Activated CD4-positive, alpha-beta T cell treated with anti-CD3 and anti-CD28 coated beads, Interleukin-2, amount 10 ng/mL, durations not matched to agents 24 days and 14 days (primary cell): ENCODE measurements at places on chromosomes 13 and 19.

GRCh38 chr13:22874839-22875238 is 305.9 kb upstream of the SGCG start:
- DNase-seq: no peak

DNA sequence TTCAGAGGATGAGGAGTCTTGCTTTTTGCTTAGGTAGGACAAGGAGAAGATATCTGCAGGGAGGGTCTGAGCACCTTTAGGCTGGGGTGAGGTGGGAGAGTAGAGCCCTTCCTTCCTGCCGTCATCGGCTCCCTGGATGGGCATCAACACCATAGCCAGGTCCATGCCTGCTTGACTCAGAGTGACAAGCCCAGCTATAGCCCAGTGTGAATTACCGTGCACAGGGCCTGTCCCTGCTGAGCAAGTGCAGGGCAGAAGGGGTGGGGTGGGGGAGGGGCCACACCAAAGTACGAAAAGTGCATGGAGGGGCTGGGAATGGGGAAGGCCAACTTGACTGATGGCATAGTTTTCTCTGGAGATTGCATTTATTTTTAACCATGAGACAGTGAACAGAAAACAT is 30.3 kb upstream of the RNF113B start:
- DNase-seq: no peak

DNA sequence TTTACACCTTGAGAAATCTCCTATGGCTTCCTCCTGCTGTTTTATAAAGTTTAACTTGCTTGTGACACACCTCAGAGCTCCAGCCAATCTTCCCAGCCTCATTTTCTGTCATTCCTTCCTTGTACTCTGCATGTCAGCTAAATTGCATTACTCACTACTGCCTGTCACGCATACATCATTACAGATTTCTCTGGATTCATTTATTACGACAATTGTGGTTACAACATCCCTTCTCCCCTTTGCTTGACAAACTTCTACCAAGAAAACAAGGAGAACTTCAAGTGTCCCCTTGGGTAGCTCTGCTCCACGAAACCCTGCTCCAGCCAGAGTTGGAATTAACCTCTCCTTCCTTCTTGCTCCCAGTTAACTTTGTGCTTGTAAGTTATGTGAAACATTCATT is 22.0 kb upstream of the GPR18 start:
- peak; percentile 51 for DNase-seq

DNA sequence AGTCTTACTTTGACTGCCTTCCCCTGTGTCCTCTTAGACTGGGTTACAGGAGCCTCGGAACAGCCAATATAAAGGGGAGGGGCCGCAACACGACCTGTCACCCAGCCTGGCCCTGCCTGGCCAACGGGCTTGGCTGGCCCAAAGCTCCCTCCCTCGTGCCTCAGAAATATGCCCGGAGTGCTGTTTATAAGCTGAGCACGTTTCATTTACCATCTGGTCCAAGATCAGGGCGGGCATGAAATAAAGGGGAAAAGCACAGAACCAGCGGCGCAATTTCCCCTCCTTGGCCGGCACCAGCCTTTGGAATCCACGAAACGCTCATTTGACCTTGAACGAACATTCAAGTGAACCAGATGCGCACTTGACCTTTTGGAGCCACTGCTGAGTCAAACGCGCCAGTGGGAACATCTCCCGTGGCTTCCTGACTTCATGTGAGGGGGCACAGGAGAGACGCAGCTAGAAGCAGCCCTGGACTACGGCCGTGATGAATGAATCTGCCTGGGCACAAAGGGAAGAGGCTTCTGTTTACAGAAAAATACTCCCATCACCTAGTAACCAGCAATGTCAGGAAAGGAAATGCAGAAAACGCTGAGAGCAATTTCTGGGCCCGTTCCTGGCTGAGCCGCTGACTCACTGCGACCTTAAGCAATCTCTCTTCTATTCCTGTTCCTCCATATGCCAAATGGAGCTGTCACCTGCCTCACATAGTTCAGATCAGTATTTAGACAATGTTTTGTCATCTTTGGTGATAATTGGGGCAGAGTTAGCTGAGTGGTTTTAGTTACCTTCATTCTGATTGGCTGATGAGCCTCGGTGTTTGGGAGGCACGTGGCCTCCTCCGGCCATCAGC is 53.3 kb downstream of the RFX2 start:
- DNase-seq: no peak

- DNase-seq: peak; percentile 81
Measured at GRCh38 chr19:48962029-48962848, 2.9 kb upstream of the FTL start.

DNA sequence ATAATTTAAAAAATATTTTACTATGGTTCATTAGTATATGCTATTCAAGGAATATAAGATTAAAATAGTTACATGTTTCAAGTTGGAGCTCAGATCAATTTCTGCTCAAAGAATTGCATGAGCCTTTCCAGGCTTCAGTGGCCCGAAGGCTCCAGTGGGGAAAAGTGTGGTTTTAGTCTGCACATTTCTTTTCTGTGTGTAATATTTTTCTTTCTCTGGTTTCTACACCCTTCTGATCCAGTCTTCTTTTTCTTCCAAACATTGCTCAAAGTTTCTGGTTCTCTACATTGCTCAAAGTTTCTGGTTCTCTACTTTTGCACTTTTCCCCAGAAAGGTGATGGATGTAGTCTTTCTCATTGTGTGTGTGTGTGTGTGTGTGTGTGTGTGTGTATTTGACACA is 64.7 kb upstream of the OXGR1 start:
- DNase-seq: no peak

DNA sequence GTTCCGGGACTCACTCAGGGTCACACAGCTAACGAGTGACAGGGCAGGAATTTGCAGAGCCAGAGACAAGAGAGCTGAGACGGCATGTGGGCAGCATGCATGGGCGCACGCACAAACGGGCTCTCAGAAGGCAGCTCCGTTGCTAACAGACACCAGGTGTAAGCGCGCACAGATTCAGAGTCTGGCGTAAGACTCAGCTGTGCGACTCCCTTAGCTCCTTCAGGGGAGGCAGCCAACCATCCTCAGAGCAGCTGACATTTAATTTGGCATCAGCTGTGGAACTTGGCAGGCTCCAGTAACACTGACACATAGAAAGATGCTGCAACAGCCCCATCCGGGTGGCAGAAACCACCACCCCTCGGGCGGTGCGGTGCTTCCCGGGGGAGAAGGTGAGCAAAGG is 7.5 kb upstream of the TM6SF2 start:
- DNase-seq: no peak

DNA sequence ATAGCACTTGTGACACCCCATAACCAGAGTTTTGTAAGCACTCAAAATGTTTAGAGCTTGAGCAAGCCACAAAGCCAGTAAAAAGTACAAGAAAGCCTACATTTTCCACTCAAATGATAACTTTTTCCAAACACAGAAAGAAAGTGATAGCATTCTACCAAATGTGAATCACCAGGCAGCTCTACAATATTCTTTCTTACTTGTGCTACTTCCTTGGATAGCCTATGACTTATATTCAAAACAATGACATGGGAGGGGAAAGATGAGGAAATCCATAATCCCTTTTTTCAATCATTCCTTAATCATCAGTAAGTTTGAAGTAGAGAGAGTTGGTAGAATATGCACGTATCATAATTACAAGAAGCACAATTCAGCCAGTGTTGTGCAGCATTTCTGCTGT is 650.8 kb upstream of the PCDH9 start:
- DNase-seq: no peak
